Stimulated activated CD4-positive, alpha-beta T cell treated with anti-CD3 and anti-CD28 coated beads, Interleukin-15, amount 100 ng/mL, for 1 hour (primary cell): ENCODE measurements at places on chromosomes 3 and 15.

DNA sequence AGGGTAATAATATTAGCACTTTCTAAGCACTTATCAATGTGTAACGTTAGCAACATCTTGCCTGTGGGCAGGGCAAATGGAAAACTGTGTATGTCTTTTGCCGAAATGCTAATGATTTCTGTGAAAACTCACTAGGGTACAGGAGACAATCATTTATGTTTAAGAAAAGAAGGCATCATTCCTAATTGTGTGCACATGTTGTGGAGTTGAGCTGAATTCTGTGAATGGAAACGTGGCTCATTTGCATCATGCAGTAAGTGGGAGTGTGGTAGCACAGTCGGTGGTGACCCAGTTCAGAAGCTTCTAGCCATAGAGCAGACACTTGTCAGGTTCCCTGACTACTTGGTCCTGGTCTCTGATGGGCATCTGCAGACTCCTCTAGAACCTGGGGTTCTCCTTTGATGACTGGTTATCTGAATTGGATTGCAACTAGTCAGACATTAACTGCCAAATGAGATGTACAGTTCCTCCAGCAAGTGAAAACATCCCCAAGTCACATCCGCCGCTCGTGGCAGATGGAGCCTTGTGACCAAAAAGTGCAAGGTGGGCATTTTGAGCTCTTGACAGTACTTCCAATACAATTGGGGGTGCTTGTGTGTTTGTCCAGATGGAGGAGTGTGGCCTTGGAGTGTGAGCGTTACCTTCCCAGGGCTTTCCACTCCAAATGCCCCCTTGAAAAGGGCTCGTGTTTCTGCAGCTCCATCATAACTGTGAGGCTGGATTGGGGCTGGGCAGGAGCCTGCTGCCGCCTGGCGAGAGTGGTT lies 21.5 kb downstream of the MRPS25 start:
- DNase-seq: no peak

DNA sequence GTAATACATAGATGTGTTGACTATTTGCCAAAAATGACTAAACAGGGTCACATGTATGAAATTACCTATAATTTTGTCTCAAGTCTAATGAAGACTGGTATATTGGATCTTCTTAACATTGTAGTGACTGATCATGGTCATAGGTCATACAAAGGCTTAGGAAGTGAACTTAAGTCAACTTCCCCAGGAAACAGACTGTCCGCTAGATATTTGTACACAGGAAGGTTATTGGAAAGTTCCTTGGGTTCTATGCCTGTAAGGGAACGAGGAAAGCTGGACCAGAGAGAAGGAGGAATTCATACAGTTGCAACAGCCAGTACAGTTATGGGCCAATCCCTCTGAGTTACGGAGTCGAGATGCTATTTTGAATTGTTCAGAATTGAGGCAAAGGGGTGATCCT lies 462.0 kb upstream of the THRB start:
- no peak for DNase-seq

DNA sequence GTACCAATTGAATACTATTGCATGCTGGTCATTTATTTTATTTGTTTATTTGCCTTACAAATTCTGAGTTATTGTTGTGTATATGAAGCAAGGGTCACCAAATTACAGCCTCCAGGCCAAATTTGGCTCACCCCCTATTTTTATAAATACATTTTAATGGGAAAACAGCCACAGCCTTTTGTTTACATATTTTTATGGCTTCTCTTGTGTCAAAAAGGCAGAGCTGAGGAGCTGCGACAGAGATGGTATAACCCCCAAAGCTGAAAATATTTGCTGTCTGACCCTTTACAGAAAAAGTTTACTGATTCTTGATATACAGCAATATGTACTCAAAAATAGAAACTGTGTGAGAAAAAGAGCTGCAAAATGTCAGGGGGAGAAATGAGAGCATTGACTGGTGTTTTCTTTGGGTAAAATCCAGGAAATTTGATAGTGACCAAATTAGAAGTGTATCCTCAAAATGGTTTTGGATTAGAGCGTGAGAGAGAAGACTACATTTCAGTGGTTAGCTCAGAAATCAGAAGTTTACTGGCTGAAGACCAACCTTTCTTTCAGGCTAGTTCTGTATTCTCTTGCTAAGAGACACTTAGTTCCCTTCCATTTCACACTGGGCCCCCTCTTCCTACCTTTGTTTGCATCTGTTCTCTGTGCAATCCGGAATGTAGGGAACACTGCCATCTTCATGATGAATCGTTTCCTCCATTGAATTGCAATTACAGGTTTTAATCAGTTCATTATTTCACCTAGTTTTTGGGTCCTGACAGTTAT lies 757.8 kb downstream of the AGBL1 start:
- DNase-seq: no peak

DNA sequence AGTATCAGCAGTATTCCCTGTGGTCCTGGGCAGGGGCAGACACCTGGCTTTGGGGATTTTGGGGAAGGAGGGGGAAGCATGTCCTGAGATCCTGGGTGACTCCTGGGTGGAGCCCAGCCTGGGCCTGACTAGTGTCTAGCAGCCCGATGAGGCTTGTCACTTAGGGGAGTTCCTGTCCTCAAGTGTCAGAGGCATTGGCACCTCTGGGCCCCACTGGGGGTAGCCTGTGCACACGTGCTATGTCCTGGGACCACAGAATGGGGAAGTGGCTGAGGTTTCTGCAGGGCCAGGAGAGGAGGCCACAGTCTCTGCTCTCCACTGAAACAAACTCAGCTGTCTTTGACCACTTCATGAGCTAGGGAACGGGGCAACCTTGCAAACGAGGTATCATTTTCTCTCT lies 31.5 kb upstream of the ADCY5 start:
- no peak for DNase-seq

GRCh38 chr3:46662771-46663551 lies 30.5 kb downstream of the ALS2CL start:
- no peak for DNase-seq

GRCh38 chr3:87674397-87675161 lies 384.2 kb downstream of the CGGBP1 start:
- DNase-seq: no peak

DNA sequence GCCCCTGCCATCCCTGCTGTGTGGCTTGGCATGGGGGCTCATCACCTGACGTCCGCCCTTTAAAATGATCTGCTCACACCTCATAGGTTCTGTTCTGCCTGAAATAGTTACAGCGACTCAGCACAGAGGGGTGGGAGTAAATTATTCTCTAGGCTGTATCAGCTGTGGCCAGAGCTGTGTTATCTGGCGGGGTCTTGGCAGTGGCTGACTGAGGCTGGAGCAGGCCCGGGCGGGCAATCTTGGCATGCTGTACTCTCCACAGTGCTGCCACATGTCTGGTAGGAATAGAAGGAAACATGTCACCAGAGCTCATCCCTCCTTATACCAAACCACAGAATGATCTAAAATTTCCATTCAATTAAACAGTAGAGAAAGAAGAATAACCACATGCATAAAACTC lies 499.9 kb upstream of the LMCD1 start:
- DNase-seq: no peak

DNA sequence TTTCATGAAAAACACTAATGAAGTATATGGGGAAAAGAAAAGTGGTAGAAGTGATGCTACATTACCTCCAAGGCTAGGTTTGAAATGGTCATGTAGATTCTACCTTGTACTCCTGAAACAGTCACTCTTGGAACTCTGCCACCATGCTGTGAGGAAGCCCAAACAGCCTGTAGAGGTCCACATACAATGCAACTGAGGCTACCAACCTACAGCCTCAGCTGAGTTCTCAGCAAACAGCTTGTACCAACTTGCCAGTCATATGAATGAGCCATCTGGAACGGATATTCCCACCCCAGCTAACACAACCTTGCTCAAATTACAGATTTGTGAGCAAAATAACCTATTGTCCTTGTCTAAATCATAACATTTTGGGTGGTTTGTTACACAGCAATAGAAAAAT lies 193.5 kb downstream of the ULK4 start:
- no peak for DNase-seq

GRCh38 chr3:72368331-72368975 lies 479.8 kb downstream of the SHQ1 start:
- no peak for DNase-seq

DNA sequence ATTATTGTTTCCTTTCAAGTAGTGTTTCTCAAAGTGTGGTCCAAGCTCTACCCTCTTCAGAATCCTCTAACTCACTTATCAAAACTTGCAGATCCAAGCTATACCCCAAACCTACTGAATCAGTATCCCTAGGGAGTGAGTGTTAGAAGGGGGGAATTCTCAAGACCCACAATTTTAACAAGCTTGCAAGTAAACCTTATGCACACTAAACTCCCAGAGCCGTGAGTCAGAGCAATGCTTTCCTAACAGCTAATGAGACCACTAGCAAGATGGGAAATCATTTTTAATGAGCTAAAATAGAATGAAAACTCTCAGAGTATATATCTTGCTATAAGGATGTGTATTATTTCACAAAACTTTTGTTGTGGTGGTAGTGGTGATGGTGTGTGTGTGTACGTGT lies 41.1 kb upstream of the SRGAP3 start:
- DNase-seq: no peak

DNA sequence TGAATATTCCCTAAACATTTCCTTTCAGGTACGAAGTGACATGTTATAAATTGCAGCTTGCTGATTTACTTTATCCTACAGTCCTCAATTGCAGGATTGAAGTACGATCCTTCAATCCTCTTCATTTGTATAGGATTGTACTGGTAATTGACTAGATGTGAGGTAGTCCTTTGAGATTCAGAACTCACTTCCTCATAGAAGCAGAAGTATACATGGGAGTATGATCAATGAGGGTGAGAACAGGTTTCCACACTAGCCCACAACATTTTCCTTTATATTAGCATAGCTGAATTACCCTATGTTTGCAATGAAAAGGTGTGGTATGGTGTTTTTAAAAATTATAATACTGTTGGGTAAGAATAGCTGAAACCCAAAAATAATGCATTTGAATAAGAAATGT lies 160.0 kb upstream of the UMPS start:
- no peak for DNase-seq

DNA sequence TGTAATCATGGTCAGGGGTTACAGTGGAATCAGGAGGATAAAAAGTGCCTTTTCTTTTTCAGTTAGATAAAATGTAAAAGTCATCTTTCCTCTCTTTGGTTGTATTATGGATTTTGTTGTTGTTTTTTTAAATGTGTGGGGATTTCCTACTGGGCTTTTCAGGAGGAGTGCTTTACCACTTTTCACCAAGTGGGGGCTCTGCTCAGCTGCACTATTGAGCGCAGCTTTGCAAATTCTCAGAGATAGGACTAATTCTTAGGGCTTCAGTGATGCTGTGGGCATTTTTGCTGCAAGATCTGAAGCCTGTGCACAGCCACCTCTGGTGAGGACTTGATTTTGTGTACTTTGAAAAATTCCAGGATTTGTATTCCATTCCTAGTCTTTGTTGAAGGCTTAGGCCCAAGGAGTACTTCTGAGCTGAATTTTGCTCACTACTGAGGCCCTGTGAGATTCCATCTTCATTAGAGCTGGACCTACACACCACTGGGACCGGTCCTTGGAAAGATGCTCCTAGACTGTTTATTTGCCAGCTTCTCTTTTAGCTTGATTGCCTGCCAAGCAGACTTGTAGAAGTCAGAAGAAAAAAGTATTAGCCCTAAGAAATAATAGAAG lies 7.5 kb downstream of the GNB5 start:
- no peak for DNase-seq

DNA sequence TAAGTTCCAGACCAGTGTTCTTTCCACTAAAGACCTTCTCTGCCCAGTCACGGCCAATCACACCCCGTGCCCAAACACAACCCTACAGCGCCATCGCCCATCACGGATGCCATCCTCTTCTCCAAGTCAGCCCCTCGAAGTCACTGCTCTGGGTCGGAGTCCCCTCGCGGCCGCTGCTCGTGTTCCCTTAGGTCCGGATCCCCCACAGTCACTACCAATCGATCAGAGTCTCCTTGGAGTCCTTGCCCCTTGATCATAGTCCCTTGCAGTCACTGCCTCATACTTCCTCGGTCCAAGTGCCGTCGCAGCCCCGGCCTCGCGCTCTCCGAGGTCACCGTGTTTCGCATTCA lies 461 bp downstream of the PCYT1A start:
- no peak for DNase-seq

DNA sequence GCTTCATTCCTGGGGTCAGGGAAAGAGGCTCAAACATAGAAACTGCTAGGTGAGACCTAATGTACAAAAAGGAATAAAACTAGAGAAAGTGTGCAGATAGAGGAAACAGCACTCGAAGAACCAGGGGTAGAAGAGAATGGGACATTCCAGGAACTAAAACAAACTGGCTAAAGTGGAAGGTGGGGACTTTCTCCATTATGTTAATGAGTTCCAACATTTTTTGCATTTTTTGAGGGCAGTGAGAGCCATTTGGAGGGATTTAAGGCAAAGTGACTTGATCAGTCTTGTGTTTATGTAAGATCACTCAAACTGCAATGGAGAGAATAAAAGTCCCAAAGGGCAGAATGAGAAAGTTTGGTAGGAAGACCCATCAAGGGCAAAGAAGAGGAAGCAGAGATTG lies 20.6 kb upstream of the SLC4A7 start:
- no peak for DNase-seq

- DNase-seq: no peak
Measured at GRCh38 chr15:41437448-41437847, 20.6 kb downstream of the RTF1 start.

DNA sequence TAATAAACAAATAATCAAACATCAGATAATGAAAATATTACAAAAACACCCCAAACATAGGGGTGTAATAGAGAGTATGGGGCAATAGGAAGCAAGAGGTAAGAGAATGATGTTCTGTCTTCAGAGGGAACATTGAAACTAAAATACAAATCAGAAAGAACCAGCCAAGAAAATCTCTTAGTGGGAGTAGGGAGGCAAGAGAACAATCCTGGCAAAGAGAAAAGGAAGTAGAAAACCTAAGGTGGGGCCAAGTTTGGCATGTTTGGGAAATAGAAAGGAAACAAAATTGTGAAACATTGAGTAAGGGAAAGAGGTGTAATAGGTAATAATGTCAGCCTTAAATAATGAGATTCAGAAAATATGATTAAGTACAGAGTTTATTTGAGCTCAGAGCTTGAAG lies 467.1 kb downstream of the RBMS3 start:
- DNase-seq: no peak

- no peak for DNase-seq
Measured at GRCh38 chr3:38205472-38205805, 40.1 kb downstream of the OXSR1 start.

DNA sequence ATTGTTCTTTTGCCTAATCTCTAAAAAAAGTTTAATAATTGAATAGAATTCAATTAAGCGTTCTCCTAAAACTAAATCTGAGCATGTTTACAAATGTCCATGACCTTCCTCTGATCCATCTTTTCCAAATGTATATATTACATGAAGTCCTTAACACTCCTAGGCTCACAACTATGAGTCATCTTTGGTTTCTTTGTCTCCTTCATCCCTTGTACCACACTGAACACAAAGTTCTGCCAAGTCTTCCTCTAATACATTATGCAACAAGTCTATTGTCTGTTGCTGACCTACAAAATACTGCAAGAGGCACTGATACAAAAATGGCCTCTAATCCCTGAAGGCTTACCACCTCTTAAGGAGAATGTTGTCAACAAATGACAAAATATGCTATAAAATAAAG lies 550.2 kb downstream of the PYDC2 start:
- DNase-seq: no peak

DNA sequence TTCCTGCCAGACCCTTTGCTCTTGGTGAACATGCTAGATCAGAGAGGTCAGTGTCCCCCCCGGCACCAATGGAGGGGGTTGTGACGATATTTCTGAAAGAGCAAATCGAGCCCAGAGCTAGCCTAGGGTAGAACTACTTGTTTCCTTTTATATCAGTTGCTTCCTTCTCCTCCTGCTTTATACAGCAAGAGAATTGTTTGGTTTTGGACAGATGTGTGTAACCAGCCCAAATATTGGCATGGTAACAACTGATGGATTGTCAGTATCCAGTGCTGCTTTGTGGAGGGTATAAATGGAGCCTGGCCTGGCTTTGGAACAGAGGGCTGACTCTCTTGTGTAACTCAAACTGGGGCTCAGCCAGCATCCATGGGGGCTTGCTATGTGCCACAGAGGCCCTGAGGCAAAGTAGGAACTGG lies 27.2 kb downstream of the SNX1 start:
- no peak for DNase-seq
